T-helper 9 cell (primary cell): ENCODE measurements at places on chromosomes 3 and 15.

- DNase-seq: no peak
Measured at GRCh38 chr15:75479670-75480069, 28.2 kb upstream of the SIN3A start.

DNA sequence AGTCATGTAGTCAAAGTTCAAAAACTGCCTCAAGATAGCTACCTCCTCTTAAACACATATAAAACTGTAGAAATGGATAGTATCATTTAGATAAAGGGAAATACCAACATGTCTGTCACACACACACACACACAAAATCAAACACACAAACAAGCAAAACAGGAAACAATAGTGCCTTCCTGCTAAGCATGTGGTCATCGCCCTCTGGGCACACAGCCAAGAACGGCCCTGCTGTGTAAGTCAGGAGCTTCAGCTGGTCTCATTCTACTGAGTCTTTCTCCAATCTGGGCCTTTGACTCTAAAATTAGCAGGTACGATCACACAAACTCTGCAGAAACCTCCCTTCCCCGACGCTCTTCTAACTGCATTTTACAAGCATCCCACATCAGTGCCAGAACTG lies 272.2 kb upstream of the CHRNA7 start:
- no peak for DNase-seq

- no peak for DNase-seq
Measured at GRCh38 chr3:71579326-71579934, 4.1 kb downstream of the FOXP1 start.

DNA sequence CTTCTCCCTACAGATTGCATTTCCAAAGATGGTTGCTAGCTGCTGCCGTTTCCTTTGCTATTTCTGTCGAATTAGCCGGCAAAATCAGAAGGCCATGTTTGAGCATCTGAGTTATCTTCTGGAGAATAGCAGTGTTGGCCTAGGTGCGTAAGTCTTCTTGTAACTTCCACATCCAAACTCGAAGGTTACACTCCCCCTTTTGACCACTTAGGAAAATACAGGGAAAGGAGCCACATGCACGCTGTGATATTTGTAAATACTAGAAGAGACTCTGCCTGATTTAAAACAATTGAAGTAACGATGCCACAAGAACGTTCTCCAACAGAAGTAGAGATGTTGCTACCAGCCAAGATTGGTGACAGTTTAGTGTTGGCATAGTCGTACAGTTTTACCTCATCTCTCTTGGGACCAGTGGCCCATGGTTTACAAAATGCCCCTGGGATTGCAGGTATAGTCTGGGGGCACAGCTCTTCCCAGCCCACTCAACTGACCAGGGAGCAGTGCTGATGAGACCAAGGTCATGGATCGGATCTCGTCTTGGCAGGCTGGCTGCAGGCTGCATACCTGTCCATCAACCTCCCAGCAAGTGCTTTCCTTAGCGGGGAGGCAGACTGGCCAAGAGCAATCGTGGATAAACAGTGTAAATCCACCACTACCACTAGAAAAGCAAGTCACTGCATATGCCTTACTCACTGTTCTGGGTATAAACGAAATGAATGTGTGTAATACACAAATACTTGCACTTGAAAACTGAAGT lies 268.4 kb upstream of the CHRM5 start:
- DNase-seq: no peak

DNA sequence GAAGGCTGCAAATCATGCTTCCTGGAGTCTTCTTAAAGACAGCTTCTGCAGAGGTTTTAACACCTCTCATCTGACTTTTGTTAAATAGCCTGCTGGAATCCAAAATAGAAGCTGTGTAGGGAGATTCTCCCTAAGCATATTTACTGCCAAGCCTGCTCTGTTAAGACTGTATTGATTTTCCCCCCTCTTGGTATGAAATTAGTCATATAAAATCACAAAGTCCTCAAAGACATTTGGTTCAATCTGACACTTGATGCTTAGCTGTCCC lies 94.6 kb downstream of the ITPR1 start:
- no peak for DNase-seq

GRCh38 chr15:90062023-90062442 lies 40.2 kb downstream of the IDH2 start:
- DNase-seq: peak; percentile 42
